Stimulated activated CD4-positive, alpha-beta T cell treated with anti-CD3 and anti-CD28 coated beads, Interleukin-1b, Interleukin-23, amount 100 ng/mL, for 1 hour (primary cell): ENCODE measurements at places on chromosomes 12 and 14.
A peak's percentile ranks its signal among the peaks of the same experiment; 100 is the strongest.

GRCh38 chr14:92532490-92533163 lies 19.0 kb downstream of the RIN3 start:
- DNase-seq = no peak

- no peak for DNase-seq
Measured at GRCh38 chr12:52631676-52632459, 13.5 kb upstream of the KRT73 start.

DNA sequence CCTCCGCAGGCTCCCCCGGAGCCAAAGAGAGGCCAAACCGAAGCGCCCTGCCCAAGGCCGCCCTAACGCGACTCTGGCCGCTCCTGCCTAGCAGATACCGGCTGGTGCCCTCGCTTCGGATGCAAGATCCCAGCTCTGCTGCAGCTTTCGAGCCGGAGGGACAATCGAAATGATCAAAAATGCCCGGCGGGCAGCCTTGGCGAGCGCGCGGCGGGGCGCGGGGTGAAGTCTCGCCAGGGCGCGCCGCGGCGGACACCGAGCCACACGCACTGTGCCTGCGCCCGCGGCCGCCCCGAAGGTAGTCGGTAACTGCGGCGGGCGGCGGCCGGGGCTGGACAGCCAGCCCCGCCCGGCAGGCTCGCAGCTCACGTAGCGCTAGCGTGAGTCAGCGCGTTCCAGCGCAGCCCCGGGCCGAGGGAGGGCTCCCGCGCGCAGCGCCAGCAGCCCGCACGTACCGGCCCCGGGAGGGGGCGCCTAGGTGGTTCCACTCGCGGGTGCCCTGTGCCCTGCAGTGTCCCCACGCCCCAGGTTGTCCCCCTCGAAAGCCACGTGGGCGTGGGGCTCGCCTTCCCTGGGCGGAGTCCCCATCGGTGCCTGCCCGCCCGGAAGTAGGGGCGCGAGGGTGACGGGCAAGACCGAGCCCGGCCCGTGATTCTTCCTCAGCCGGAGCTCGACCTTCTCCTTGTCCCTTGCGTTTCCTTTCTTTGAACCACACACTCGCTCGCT lies 109.2 kb upstream of the EGLN3 start:
- peak; percentile 15 for DNase-seq

- DNase-seq = no peak
Measured at GRCh38 chr14:79352076-79352630, 859.2 kb downstream of the DIO2 start.

GRCh38 chr14:33902363-33902762 lies 48.5 kb downstream of the EGLN3 start:
- no peak for DNase-seq

DNA sequence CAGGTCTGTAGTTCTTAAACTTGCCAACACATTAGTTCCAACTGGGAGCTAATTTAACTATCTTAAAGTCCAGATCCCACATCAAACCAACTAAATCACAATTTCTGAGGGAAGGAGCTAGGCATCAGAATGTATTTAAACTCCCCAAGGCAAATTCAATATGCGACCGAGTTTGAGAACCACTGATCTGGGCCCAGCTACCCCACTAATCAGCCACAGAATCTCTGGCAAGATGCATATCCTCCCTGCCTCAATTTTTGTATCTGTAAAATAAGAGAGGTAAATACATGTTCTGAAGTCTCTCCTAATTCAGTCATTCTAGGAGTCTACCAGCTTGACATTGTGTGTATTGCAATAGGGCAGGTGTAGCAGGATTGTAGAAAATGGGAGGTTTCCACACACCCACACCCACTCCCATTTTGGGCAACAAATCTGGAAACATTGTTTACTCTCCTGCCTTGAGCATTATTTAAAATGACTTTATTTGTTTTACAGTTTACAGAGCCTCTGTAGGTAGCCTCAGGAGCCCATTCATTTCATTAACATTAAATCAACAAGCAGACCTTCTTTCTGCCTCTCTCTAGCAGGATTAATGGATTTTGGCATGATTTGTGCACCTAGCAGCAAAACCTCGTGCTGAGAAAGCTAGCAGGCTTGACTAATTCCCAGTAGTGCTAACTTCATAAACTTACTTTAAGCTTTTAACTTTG lies 15.6 kb downstream of the LGR5 start:
- no peak for DNase-seq

- DNase-seq = no peak
Measured at GRCh38 chr14:96827290-96827689, 30.1 kb downstream of the VRK1 start.

DNA sequence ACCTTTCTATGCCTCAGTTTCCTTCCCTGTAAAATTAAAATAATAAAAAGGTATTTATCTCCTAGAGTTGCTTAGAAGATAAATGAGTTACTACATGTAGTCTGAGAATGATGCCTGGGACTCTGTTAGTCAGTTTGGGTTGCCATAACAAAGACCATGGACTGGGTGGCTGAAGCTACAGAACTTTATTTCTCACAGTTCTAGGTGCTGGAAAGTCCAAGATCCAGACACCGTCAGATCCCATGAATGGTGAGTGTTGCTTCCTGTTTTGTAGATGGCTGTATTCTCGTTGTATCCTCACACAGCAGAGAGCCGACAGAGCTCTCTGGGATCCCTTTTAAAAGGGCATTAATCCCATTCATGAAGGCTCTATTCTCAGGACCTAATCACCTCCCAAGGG lies 64.0 kb upstream of the LTA4H start:
- DNase-seq = no peak
